ENCODE measurements at places on chromosomes 13 and 19.

DNA sequence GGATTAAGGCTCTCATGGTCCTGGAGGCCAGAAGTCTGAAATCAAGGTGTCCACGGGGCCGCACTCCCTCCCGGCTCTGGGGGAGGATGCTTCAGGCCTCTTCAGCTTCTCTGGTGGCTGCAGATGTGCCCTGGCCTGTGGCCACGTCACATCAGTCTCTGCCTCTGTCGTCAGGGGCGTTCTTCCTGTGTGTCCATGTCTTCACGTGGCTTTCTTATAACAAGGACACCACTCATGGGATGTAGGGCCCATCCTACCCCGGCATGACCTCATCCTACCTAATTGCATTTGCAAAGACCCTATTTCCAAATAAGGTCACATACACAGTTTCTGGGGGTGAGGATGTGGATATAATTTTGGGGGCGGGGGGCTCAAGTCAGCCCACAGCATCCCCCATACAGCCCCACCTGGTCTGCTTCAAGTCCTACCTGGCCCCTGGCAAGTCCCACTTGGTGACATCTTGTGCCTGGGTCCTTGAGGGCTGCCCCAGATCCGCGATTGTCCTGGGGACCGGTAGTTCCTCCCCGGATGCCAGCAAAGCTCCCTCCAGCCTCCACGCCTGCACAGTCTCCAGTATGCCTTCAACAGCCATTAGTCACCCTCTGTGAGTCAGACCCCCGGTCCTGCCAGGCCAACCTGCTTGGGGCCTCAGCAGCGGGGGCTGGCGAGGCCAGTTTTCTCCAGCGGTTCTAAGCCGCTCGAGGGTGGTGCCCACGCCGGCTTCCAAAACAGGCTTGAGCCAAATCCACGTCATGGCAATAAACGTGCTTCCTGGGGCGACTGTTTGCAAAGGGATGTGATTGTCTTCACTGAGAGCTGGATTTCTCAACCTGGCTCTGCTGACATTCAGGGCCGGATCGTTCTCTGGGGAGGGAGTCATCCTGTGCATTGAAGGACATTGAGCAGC, 32.2 kb downstream of the MYO9B start:
- peak; percentile 96 for DNase-seq

DNA sequence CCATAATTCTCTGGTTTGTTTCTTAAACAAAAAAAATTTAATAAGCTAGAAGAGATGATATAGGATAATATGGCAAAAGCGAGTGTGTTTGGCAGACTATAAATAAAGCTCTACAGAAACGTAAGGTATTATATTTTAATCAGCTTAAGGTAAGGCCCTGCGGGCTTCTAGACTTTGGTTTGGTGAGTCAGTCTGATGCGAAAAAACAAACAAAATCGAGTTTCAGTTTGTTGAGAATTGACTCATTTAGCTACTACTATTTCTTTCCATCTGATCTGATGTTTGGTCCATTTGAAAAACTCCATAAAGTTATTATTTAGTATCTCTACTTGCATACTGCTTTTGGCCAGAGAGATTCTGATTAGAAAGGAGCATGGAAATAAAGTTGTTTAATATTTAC, 138.0 kb downstream of the MIPEP start:
- DNase-seq = no peak

- DNase-seq = no peak
Measured at GRCh38 chr13:35733827-35734226, 257.3 kb upstream of the MAB21L1 start.

DNA sequence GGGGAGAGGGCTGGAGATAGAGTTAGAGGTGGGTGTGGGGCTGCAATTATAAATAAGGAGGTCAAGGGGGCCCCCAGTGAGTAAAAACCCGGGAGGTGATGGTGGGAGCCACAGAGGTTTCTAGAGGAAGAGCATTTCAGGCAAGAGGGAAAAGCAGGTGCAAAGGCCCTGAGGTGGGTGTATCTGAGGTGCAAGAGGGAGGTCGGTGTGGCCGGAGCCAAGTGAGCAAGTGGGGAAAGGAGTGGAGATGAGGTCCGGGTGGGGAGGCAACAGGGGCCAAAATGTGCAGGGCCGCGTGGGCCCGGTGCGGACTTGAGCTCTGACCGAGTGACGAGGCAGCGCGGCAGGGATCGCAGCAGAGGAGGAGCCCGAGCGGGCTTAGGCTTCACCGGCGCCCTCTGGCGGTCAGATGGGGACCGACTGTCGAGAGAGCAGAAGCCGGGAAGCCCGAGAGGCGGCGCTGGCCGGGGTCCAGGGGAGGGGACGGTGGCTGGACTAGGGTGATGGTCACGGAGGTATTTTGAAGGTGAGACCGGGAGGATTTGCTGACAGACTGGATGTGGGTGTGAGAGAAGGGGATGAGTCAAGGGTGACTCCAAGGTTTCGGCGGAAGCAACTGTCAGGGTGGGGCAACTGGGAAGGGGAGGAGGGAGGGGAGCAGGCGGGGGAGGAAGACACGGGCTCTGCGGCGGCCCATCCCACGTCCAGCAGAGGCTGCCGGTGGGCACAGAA, 17.7 kb upstream of the SPACA4 start:
- peak; percentile 88 for DNase-seq

GRCh38 chr13:99865420-99865930, 106.1 kb downstream of the ZIC5 start:
- DNase-seq = no peak

DNA sequence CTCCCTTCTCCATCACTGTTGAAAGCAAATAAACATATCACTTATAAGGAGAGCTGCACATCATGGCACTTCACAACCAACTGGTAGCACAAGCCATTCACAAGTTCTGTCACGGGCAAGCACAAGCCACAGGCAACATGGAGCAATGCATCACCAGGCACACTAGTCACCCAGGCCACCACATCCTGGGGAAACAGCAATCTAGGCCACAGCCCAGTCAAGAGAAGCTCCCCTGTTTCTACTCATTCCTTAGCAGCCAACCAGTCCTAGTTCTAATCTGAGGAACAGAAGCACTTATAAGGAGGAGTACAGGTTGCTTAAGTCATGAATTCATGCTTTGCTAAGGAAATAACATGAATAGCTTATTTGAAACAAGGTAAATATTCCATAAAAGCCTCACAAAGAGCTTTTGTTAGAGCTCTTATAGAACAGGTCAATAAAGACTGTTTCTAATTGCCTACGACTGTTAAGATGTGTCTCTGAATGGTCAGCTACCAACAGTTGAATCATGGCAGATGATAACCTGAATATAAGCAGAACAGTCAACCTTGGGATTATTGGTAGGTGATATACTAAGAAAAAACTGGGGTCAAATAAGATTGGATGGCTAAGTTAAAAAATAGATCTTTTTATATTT, 169.0 kb downstream of the TBC1D4 start:
- DNase-seq = no peak

- DNase-seq = no peak
Measured at GRCh38 chr13:97127842-97128241, 94.3 kb upstream of the MBNL2 start.

GRCh38 chr13:51800486-51800885, 3.5 kb downstream of the DHRS12 start:
- no peak for DNase-seq

DNA sequence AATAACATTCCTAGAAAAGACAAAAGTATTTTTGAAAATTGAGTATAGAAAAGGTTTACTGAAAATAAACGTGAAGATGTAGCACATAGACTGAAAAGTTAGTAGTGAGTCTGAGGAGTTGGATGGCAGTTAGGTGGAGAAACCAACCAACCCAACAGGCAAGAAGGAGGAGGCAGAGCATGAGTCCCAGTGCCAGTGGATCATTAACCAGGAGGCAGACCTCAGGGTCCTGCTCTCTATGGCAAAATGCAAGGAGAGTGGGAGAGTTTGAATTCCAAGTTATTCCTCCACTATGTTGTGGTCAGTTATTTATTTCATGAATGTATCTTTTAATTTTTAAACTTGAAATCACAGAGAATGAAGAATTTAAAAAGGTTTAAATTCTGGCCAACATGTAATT, 446.4 kb downstream of the GPC6 start:
- peak; percentile 72 for DNase-seq

DNA sequence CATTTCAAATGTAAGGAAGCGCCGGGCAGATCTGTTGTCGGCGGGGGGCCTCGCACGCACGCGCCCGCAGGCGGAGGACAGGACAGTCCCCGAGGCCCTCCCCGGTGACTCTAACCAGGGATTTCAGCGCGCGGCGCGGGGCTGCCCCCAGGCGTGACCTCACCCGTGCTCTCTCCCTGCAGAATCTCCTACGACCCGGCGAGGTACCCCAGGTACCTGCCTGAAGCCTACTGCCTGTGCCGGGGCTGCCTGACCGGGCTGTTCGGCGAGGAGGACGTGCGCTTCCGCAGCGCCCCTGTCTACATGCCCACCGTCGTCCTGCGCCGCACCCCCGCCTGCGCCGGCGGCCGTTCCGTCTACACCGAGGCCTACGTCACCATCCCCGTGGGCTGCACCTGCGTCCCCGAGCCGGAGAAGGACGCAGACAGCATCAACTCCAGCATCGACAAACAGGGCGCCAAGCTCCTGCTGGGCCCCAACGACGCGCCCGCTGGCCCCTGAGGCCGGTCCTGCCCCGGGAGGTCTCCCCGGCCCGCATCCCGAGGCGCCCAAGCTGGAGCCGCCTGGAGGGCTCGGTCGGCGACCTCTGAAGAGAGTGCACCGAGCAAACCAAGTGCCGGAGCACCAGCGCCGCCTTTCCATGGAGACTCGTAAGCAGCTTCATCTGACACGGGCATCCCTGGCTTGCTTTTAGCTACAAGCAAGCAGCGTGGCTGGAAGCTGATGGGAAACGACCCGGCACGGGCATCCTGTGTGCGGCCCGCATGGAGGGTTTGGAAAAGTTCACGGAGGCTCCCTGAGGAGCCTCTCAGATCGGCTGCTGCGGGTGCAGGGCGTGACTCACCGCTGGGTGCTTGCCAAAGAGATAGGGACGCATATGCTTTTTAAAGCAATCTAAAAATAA, 18.2 kb downstream of the IL17D start:
- DNase-seq = no peak

DNA sequence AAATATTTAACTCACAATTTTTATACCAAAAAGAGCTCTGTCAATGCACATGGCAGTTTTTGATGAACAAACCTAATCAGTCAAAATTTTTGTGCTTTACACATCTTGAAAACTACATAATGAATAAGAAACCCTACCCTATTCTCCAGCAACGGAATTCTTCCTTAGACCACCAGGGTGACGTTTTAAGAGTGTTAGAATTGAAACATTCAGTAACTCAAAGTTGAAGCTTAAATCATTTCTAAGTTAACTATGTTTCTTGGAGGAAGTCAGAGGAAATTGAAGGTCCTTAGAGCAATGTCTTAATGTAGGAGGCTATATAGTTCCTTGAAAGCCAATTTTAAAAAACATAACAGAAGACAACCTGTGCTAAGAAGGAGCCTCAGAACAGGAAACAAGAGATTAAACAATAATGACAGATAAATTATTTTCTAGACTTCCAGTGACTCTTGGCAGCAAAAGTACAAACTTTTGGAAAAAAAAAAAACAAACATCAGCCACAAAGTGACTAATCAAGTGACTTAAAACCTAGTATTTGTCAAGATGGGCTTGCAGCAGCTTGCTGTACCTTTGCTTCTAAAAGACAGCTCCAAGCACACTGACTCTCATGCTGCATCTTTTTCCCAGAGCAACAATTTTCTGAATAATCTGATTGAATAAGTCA, 6.2 kb downstream of the SPRY2 start:
- peak; percentile 13 for DNase-seq

DNA sequence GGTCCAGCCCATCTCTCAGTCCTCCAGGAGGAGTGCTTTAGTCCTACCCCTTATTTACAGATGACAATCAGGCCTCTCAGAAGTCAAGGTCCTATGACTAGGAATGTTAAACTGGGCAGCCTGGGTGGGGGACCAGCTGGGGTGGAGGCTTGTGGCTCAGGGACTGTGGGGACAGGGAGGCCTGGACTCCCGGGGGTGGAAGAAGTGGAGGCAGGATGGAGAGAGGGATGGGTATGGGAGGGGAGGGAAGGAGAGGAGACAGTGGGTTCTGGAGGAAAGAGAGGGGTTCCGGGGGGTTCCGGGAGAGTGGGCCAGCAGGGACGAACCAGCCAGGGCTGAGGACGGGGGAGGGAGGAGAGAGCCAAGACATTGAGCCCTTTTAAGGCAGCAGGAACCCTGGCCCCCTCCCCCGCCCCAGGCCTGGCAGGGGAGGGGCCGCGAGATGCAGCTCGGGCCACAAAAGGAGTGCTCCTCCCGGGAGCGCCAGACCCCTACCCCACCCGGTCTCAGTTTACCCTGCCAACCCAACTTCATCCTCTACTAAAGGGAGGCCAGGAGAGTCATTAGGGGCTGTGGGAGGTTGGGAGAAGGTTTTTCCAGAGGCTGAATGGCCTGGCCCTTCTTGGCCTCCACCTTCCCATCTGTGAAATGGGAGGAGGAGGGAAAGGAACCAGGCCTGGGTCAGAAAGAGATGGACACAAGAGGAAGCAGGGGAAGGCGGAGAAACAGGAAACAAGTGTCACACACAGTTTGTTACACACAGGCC, 1.7 kb downstream of the DMPK start:
- DNase-seq = no peak

- no peak for DNase-seq
Measured at GRCh38 chr19:34938886-34939285, 12.2 kb downstream of the ZNF30 start.

DNA sequence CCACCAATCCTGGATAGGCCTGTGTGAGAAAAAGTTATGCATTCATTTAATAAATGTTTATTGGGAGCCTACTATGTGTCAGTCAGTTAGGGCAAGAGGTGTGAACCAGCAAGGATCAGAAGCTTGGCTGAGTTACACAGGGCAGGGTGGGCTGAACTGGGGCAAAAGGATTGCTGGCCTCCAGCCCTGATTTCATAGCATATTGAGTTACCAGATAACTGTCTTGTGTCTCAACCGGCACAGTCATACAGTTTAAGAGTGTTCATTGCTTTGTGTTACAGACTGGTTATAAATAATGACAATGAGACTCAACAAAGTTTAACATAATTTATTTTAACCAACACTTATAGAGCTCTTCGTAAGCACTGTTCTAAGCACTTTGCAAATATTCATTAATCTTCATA, 253.8 kb downstream of the DLEU7 start:
- peak; percentile 75 for DNase-seq

GRCh38 chr13:51432576-51432975, 20.3 kb downstream of the INTS6 start:
- DNase-seq = no peak

- DNase-seq = no peak
Measured at GRCh38 chr19:55372316-55373081, 2.2 kb upstream of the IL11 start.

DNA sequence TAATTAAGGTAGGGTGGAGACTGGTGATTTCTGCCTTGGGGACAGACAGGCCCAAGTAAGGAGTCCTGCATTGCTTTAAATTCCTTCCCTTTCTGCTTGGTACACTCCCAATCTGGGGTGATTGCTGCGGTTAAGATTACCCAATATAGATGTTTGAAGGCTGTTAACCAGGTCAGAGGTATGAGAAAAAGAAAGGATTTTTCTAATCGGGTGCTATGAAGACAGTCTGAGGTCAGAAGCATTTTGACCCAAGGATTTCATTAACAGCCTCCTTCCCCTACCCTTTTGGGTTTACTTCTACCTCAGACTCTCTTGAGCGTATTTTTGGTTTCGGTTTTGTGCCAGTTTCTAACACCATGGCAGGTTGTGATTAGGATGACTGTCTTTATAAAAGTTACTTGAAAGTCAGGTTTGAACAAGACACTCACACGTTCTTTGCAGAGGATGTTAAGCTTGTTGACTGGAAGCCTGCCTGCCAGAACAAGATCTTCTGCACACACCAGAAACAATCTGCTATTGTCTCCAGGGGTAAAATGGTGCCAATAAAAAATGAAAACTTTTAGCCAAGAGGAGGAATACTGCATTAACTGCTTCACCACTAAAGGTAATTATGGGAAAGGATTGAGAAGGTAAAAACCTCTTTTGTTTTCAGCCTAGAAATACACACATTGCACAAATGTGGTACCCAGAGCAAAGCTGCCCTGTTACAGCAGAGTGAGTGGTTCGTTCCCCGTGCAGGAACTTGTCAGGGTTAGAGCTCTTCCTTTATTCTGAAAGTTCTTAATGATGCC, 108.8 kb downstream of the NDFIP2 start:
- no peak for DNase-seq

Data from kidney glomerular epithelial cell (primary cell).